ENCODE measurements at places on chromosomes 1 and 21.
A peak's percentile ranks its signal among the peaks of the same experiment; 100 is the strongest.

GRCh38 chr1:223343692-223344091 lies 20.3 kb downstream of the SUSD4 start:
- no peak for DNase-seq

DNA sequence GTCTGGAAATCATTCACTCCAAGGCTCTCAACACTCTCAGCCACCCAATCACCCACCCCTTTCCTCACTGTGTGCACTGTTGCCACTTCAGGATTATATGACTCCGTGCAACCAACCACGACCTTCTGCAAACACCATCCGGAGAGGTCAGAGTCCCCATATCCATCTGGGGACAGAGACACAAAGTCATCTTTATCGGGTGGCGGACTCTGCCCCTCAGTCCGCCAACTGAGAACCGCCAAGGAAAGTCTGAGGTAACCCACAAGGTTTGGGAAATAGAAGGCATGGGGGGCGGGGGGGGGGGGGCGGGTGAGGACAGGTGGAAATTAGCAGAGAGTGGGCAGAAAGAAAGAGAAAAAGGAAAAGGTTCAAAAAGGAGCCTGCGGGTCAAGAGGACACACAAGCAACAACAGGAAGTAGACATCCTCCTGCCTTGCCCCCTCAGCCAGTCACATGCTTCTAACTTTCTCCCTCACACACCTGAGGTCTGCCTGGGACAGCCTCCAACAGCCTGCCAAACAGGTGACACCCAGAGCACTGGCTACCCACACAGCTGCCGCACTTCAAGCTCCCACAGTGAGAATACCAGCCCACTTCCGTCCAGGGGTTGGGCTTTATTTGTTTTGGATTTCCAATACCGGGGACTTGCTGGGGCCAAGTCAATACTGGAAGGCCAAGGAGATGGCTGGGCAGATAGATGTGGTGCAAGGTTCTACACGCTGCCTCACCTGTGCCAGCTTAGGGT lies 58.1 kb downstream of the SSBP3 start:
- no peak for DNase-seq

GRCh38 chr1:22816803-22817202 lies 106.2 kb downstream of the EPHB2 start:
- DNase-seq, result no peak

- DNase-seq, result no peak
These were observed 7.0 kb downstream of the MAP3K6 start for GRCh38 chr1:27359822-27360158.

- no peak for DNase-seq
These were observed 322.8 kb downstream of the TTLL7 start for GRCh38 chr1:83676106-83676505.

DNA sequence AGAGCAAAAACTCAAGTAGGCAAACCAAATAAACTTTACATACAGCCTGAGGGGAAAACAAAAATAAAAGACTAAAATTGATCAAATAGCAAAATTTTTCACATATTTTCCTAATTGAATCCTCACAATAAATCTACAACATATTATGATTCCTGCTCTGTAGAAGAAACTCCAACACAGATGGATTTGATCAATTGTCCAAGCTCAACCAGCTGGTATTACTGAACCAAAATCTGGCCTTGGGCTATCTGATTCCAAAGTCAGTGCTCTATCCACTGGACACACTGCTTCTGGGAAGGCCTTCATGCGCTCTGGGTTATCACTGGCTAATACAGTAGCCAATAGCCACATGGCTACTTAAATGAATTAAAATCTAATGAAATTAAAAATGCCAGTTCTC lies 39.3 kb downstream of the PCNX2 start:
- no peak for DNase-seq

DNA sequence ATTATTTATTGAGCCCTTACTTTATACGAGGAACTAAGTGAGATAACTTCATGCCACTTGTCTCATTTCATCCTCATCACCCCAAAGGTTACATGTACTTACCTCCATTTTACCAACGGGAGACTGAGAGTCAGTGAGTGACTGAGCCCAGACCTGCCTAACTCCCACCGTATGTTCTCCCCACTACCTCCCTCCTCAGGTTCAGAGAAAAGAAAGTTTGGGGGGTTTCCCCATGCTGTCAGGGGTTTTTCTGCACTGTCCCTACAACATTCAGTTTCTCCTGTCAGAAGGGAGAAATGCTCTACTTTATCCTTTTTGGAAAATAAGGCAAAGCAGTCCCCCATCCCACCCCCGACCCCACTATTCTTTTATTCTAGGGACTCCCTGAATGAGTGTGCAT lies 32.9 kb downstream of the FAM78B start:
- DNase-seq, result no peak

- DNase-seq, result no peak
These were observed 40.6 kb downstream of the MAPKAPK2 start for GRCh38 chr1:206725109-206725963.

DNA sequence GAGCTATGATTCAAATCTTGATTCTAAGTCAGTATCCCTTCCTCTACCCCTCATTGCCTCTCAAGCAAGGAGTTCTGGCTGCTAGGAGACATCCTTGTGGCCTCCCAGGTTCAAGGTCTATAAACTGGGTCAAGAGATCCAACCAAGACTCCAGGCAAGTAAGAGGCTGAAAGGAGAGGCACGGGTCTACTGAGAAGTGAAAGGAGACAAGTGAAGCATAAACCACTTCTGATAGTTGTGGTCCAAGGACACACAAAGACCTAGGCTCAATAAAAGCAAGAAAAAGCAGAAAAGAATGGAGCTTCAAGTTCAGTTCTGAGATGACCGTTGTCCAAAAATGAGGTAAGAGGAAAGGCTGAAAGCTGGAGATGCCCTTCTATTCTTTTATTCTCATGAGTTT lies 17.8 kb upstream of the PPP2R5A start:
- no peak for DNase-seq

DNA sequence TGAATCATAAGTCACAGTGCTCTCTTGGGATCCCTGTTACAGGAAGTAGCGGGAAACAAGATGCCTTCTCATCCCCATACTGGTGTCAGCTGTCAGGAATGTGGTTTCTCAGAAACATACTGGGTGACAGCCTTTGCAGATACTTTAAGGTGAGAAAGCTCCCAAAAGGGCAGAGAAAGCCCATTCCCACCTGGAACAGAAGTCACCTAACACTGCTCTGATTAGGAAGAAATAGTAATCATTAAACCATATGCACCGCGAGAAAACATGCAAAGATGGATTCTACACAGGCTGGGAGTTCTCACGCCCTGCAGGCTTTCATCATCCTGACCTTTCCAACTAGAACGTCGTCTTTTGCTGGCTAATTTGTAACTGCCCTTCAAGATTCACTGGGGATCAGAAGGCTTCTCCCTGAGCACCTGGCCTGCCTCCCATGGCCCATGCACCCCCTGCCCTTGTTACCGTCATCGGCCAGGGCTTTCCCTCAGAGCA lies 46.2 kb upstream of the SLC44A3 start:
- DNase-seq, result peak; percentile 42

DNA sequence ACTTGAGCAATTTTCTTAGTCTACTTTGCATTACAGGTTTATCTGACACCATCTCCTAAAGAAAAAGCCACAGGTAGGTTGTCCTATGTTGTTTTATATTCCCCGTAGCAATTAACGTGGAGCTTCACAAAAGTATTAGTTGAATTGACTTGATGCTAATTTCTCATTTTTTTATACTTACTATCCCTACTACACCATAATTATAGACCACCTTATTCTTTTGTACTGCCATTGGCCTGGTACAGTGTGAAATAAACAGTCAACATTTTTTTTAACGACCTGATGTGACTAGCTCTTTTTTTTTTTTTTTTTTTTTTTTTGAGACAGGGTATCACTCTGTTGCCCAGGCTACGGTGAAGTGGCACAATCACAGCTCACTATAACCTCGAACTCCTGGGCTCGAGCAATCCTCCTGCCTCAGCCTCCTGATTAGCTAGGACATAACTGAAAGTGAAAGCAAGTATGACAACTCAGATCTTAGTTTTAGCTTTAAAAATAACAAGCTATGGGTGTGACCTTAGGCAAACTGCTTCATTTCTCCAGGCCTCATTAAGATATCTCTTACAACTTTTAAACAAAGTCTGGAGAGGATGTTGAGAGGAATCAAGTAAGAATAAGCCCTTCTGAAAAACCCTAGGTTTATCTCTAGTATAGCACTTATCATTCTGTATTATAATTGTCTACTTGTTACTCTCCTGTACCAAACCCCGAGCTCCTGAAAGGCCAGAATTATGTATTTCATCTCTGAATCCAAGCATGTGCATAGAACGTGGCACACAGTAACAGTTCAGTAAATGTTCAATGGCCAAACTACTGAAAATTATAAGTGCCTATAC lies 49.5 kb downstream of the LUZP1 start:
- no peak for DNase-seq

DNA sequence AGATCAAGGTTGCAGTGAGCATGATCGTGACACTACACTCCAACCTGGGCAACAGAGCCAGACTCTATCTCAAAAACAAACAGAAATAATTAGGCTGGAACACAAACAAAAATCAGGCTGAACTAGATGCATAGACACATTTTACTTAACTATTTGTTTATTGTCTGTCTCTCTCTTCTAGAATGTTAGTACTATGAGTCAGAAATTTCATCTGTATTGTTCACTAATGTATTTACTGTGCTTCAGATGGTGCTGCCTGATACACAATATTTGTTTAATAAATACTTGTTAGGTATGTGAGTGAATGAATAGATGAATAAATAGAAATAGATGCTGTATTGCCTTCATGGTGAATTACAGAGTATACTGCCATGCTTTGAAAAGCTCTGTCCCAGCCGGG lies 6.0 kb upstream of the LIN28A start:
- no peak for DNase-seq

Measured in RWPE1 (cell line).